Activated CD4-positive, alpha-beta T cell treated with anti-CD3 and anti-CD28 coated beads, Interleukin-2, amount 10 ng/mL, durations not matched to agents 24 days and 14 days (primary cell): ENCODE measurements at places on chromosomes 16 and 17. TPM values are rescaled to one million over a fixed set of nuclear protein-coding genes. Genes with fewer than 3 reads are reported as not detected.

The PRSS33 gene
- not detected in 2 replicates for total RNA-seq

The KRTAP9-8 gene
- total RNA-seq: not detected in 2 replicates

The GPR179 gene
- not detected in 2 replicates for total RNA-seq

The TSPAN10 gene
- total RNA-seq: 0.14 and 0.37 TPM in 2 replicates

The CDC42EP4 gene
- 0.86 and 0.95 TPM in 2 replicates for total RNA-seq

The GJC1 gene
- 6.1 and 7.5 TPM in 2 replicates for total RNA-seq

The SMPD3 gene
- total RNA-seq: 0.09 and 0.40 TPM in 2 replicates

GRCh38 chr16:84839054-84839453 is 19.3 kb downstream of the CRISPLD2 start:
- H3K4me3 ChIP-seq: no peak overlapping the region
- DNase-seq: no peak
- peaks cover 20% of the 10 kb centered on the region for H3K27me3 ChIP-seq
- no peaks in the 10 kb centered on the region for H3K36me3 ChIP-seq

GRCh38 chr17:16935786-16936185 is 36.1 kb downstream of the TNFRSF13B start:
- no peak overlapping the region for H3K27ac ChIP-seq
- H3K4me1 ChIP-seq: no peaks in the 10 kb centered on the region
- no peaks in the 10 kb centered on the region for H3K36me3 ChIP-seq
- no peak for DNase-seq
- H3K4me3 ChIP-seq: no peak overlapping the region

DNA sequence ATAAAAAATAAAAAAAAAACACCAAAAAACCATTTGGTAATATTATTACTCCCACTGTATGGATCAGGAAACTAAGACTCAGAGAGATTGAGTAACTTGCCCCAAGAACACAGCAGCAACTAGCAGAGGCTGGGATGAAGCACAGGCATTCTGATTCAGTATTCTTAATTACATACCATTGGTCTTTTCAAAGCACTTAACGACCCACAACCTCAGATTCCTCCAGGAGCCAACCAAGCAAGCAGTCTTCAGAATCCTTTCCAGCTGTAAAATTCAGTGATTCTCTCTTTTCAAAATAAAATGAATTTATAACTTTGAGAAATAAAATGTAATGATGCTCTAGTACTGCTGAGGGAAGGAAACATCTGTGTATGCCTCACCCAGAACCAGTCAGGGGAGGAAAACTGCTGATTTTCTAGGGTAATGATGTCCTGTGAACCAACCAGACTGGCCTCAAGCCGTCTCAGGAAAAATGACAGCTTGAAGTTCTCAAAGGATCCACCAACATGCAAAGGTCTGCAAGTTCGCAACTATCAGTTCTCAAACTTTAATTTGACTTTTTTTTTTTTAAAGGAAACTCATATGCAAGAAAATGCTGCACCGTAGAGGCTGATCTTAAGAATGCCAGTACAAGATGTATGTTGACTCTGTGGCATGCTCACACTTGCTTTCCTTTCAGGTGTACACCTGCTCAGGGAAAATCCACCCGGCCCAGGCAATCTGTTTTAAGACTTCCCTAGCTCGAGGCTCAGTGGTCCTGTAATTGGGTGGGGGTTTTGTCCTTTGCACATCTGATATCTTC is 9.0 kb downstream of the CUEDC1 start:
- H3K27me3 ChIP-seq: peaks cover 40% of the 10 kb centered on the region
- no peaks in the 10 kb centered on the region for H3K36me3 ChIP-seq
- H3K4me3 ChIP-seq: peak overlapping the region; percentile 52
- no peak for DNase-seq

GRCh38 chr17:43791589-43791988 is 11.4 kb downstream of the CFAP97D1 start:
- peaks cover 2% of the 10 kb centered on the region for H3K4me1 ChIP-seq
- peaks cover 29% of the 10 kb centered on the region for H3K27me3 ChIP-seq
- no peaks in the 10 kb centered on the region for H3K36me3 ChIP-seq
- no peak for DNase-seq

DNA sequence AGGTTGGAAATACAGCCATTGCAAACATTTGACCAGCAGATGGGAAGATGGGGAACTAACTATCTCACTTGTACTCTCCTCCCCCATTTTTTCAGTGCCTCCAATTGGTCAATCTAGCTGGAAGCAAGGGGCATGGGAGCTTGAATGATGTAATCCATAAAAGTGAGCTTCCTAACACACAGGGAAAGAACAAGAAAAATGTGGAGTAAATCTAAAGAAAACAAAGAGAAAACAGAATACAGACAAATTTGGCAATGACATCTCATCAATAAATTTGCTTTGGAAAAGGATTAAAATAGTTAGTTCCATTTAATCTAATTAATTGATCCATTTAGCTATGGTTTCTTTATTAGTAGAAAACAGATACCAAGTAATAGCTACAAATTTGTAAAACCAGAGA is 592.6 kb upstream of the SOX9 start:
- H3K4me3 ChIP-seq: no peak overlapping the region
- H3K36me3 ChIP-seq: no peaks in the 10 kb centered on the region
- H3K4me1 ChIP-seq: no peaks in the 10 kb centered on the region
- H3K27ac ChIP-seq: no peak overlapping the region

- H3K36me3 ChIP-seq: peaks cover 13% of the 10 kb centered on the region
- peak overlapping the region; percentile 90 for H3K4me3 ChIP-seq
- peak; percentile 78 for DNase-seq
- H3K27me3 ChIP-seq: peaks cover 4% of the 10 kb centered on the region
- H3K4me1 ChIP-seq: peaks cover 43% of the 10 kb centered on the region
Observed at GRCh38 chr17:57086069-57086930, 1.3 kb downstream of the AKAP1 start.

DNA sequence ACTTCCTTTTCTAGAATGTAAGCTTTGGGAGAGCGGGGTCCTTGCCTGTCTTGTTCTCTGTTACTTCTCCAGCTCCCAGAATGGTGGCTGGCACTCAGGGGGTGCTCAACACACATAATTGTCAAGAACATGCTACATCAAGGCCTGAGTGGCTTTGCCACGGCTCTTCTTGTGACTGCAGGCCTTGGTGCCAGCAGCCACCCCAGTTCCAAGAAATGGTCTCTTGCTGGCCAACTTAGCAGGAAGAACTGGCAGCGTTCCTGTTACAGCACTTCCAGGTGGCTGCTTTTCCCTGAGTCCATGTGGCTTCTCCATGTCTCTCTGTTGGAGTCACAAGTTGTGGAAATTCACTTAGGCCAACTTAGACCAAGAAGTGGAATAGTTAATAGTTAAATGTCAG is 36.1 kb downstream of the PRKCB start:
- peaks cover 38% of the 10 kb centered on the region for H3K4me1 ChIP-seq
- H3K27me3 ChIP-seq: no peaks in the 10 kb centered on the region
- H3K36me3 ChIP-seq: peaks cover 10% of the 10 kb centered on the region

DNA sequence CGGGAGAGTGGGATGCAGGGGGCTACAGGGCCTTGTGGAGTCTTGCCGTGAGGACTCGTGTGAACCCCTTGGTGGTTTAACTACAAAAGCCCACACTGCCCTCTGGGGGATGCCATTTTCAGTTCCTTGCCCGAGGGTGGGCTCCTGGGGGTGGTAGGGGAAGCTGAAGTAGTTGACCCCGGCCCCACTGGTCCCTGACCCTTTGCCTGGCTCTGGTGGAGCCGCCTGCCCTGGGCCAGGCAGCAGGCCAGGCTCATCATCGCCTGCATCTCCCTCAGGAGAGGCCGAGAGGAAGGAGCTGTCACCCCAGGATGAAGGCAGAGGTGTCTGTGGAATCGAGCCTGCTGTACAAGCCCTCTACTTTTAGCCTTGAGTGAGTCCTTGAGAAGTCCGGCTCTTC is 10.2 kb downstream of the COX4I1 start:
- no peak for DNase-seq
- peaks cover 17% of the 10 kb centered on the region for H3K27me3 ChIP-seq
- no peak overlapping the region for H3K4me3 ChIP-seq
- peaks cover 23% of the 10 kb centered on the region for H3K36me3 ChIP-seq
- H3K27ac ChIP-seq: no peak overlapping the region

- DNase-seq: no peak
- H3K27ac ChIP-seq: no peak overlapping the region
- H3K4me3 ChIP-seq: no peak overlapping the region
- H3K4me1 ChIP-seq: no peaks in the 10 kb centered on the region
- H3K27me3 ChIP-seq: peaks cover 11% of the 10 kb centered on the region
Observed at GRCh38 chr17:73973586-73974409, 229.7 kb upstream of the RPL38 start.

DNA sequence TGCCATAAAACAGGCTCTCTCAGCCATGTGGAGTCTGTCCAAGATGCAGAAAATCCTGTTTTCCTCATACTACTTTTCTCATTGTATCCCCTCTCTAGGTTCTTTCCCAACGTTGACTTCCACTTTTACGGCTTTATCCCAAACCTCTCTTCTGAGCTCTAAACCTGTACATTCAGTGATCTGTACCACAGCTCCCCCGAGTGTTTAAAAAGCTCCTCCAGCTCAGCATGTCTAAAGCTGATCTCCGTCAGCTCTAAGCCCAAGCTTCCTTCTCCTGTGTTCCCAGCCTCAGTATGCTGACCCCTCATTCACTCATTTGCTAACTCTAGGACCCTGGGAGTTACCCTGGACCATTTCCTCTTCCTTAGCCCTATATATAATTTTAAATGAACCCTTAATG is 144.6 kb downstream of the DNAH9 start:
- no peaks in the 10 kb centered on the region for H3K36me3 ChIP-seq
- H3K4me1 ChIP-seq: no peaks in the 10 kb centered on the region
- no peak overlapping the region for H3K27ac ChIP-seq
- H3K4me3 ChIP-seq: no peak overlapping the region
